ENCODE measurements at places on chromosomes 7 and 10.

DNA sequence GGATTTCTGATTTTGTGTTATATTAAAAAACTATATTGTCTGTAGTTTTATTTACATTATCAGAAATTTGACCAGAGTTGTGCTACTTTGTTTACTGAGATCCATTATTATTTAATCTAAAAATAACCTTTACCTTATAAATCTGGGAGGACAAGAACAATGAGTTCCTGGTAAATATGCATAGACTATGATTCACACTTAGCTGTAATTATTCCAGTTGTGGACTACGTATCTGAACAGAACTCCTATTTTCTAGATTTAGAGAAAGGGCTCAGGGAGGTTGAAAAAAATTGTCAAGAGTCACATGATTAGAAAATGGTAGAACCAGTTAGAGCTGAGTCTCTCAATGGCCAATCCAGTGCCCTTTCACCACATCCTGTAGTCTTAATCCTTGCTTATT, 4.2 kb upstream of the GPR158 start:
- DNase-seq: no peak

DNA sequence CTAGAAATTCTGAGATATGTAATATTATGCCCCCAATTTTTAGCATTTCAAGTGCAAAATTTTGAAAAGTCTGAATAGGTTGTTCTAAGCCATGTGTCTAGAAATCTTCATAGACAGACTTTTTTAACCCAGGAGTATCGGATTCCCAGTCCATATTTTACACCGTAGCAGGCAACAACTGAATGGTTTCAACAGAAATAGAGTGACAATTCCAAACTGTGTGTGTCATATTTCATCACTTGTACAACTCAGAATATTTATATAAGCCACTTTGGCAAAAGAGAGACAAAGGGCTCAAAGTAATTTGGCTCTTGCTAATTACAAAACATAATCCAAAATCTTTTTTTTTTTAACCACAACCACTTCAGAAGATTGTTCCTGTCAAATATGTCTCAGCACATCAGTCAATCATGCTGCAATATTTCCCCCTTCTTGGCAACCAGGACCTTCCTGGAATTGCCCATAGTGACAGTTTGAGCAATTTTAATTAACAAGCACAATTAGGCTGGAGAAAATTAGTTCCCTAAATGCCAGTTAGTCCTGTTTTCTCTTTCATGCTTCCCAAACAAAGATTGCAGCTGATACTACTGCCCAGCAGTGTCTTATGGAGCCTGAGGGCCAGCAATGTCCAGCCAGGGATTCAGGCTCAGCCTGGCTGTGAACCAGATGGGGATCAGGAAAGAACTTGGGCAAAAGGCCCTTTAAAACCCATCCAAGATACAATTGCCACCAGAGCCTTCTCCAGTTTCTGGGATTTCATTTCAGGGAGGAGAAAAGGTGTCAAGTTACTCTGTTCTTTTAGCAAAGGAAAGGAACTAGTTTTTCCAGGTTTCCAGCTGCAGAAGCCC, 533.3 kb upstream of the GHITM start:
- DNase-seq: no peak

GRCh38 chr10:3190817-3191216, 18.2 kb upstream of the PITRM1 start:
- DNase-seq: no peak

DNA sequence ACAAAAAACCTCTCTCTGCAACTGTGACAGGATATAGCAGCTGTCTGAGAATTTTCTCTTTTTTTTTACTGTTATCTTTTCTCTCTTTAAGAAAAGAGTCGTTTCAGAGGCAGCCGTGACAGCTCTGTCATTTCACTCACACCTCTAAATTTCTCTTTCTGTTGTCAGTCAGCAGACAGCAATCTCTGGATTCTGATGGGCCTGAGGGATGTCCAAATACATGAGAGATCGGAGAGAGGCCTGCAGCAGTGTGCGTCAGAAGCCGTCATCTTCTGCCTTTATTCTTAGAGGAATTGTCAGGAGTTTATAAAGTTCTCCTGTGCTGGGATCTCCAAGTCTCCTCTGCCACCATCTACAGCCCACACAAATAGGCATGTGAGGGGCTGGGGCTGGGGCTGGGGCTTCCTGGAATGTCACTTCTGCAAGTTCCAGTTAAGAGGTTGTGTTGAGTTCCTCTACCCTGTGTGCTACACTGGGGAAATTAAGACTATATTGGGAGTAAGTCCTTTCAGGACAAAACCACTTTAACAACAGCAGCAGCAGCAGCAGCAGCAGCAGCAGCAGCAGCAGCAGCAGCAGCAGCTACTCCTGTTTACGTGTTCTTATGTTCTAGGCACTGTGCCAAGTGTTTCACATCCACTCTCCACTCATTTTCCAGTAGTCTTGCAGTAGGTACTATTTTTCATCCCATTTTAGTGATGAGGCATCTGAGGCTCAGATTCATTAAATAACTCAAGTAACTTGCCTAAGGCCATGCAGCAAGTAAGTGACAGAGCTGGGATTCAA, 541.3 kb downstream of the LRMDA start:
- no peak for DNase-seq

DNA sequence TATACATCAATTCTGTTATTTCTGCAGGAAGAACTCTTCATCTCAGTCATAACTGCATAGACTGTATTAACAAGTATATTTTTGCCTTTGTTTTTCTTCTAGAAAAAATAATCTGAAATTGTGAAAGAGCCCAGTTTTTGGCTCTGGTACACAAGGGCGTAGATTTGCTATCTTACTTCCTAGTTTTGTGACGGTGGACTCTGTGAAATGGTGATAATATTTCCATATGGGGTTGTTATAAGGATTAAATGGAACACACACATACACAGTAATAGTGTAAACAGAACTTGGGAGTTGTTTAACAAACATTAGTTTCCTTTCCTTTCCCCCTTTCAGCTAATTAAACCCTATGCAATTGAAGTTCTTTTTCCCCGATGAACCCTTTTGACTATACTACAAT, 108.7 kb downstream of the MKLN1 start:
- no peak for DNase-seq

GRCh38 chr10:7069706-7070105, 341.1 kb downstream of the SFMBT2 start:
- no peak for DNase-seq

- DNase-seq: no peak
These were observed 154.8 kb upstream of the TMEM196 start for GRCh38 chr7:19928247-19928646.

- DNase-seq: no peak
These were observed 752.8 kb downstream of the KCNMA1 start for GRCh38 chr10:76884673-76885275.

GRCh38 chr10:97498841-97499560, at the start of gene UBTD1:
Gene UBTD1, plus strand, starts transcription at chr10:97498924. Its CDS starts 280 bp downstream, at chr10:97499204.
- no peak for DNase-seq

DNA sequence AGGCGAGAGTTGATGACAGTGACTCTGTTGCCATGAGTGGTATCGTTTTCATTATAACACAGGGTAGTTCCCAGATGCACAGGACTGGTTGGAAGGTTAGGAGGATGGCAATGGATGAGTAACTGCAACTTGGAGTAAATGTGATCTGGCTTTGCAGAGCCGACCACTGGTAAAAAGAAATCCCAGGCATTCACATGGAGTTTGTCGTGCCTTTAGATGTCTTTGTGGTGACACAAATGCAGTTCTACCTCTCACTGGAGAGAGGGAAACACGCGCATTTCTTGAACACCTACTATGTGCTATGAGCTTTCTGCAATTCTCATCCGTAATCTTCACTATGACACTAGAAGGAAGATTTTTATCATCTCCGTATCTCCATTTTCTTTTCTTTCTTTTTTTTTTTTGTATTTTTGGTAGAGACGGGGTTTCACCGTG, 1.7 kb upstream of the MNX1 start:
- no peak for DNase-seq

DNA sequence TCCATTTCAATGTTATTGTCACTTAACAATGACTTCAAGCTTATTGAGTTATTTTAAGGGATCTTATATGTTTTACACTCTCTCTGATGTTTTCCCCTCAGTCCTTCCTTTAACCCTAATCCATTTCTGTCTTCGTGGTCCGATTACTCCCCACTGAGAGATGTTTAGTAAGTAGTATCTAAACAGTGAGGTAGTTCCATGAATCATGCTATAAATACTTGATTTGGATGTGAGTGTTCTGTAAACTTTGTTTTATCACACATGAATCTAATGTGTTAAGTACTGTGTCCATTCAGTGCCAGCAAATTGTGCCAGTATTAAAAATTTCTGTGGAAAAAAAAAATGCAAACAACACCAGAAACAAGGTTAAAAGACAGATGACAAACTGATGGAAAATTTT, 18.6 kb downstream of the RPP30 start:
- no peak for DNase-seq

GRCh38 chr10:63464402-63465292, 1.1 kb downstream of the JMJD1C start:
- no peak for DNase-seq

GRCh38 chr7:115229401-115230105, 307.7 kb downstream of the MDFIC start:
- no peak for DNase-seq

DNA sequence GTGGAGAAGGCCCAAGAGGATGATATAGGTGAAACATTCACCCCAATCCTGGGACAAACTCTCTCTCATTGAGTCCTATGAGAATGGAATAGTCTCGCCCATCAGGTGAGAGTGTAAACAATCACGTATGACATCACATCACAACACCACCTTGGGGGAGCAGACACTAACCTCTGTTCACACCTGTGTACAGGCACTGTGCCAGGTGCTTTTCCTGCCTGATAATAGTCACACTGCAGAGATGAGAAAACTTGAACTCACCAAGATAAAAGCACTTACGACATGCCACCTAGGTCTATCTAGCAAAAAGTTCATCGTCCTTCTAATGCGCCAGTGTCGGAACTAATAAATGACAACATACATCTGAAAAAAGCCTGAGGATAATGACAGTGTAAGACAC, 187.8 kb downstream of the FAM107B start:
- peak; percentile 41 for DNase-seq

Measured in stimulated activated CD8-positive, alpha-beta memory T cell treated with anti-CD3 and anti-CD28 coated beads, Interleukin-4, amount 100 ng/mL, for 4 hours (primary cell).